Right lobe of liver (tissue), 6 donors: ENCODE measurements at places on chromosomes 2 and 18.

- no peak for DNase-seq
Observed at GRCh38 chr2:169034256-169034655, 3.1 kb upstream of the ABCB11 start.

GRCh38 chr2:53473775-53474311, 293.8 kb upstream of the CHAC2 start:
- no peak for DNase-seq

DNA sequence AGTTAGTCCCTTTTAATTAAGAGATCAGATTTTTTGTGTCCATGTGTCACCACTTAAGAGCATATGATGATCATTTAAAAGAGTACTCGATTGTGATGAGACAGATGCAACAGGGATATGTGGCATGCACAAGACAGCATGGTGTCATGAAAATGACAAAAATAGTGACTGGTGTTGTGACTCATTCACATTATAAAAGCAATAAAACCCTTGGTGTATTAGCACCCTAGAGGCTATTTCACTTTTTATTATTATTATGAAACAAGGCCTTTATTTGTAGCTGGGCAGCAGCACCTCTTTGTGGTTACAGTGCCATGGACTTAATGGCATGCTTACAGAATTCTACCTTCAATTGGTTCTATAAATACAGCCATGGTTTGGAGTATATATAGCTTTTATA, 1296.0 kb upstream of the ZEB2 start:
- DNase-seq, result no peak

DNA sequence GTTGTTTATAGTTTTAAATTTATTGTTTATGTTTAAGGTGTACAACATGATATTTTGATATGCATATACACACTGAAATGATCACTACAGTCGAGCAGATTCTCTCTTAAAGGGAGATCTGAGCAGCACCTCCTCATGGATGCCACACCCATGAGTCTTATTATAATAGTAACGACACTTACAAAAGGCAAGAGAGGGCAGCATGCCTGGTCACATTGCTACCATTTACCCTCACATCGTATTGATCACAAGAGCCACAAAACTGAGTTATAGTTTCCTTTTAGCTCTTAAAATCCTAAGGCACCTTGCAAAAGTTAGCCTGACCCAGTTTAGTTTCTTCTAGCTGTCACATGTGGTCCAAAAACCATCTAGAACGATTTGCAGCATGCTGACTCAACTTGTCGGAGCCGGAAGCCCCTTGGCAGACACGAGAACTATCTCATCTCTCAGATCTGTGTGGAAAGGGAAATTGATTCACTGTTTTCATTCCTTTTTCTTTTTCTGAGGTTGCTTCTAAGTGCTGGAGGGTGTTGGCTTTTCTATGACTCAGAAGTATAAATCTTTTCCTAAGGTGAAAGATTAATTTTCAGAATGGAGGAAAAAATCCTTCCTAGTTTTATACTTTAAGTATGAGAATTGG, 85.3 kb downstream of the CDC42EP3 start:
- no peak for DNase-seq
